ENCODE measurements at places on chromosomes 12 and 14.

- DNase-seq, result peak; percentile 90
These were observed 545.0 kb upstream of the FBXO33 start for GRCh38 chr14:39977198-39977597.

- DNase-seq, result peak; percentile 95
These were observed 28.9 kb upstream of the TMX1 start for GRCh38 chr14:51211149-51211548.

DNA sequence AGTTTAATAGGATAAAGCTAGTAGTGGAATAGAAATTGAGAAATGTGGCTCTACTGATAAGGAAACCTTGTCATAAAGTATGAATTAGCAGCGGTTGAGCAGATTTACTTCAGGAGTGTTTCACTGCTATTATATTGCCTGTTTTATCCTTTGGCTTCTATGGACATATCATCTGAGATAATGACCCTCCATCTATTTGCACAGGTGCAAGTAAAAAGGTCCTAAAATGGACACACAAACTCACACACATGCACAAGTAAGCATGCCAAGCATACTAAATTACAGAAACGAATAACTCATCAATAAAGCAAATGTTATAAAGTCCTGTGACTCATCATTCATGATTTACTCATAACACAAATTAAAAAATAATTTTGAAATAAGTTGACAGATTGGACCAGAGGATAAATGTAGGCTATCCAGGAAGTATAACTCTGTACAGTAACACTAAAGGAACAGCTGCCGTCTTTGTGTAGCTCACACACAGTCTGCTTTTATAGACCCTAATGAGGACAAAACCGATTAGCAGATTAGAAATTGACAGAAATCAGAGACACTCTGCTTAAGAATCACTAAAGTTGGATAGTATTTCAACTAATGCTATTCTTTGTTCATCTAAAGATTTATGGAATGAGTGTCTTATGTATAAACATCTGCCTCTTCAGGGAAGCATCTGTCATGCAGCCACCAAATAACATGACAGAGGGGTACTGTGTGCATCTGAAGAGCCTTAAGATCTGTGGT, 73.9 kb downstream of the SYT1 start:
- peak; percentile 96 for DNase-seq

GRCh38 chr12:47650469-47650868, 55.4 kb downstream of the RPAP3 start:
- DNase-seq, result peak; percentile 32

DNA sequence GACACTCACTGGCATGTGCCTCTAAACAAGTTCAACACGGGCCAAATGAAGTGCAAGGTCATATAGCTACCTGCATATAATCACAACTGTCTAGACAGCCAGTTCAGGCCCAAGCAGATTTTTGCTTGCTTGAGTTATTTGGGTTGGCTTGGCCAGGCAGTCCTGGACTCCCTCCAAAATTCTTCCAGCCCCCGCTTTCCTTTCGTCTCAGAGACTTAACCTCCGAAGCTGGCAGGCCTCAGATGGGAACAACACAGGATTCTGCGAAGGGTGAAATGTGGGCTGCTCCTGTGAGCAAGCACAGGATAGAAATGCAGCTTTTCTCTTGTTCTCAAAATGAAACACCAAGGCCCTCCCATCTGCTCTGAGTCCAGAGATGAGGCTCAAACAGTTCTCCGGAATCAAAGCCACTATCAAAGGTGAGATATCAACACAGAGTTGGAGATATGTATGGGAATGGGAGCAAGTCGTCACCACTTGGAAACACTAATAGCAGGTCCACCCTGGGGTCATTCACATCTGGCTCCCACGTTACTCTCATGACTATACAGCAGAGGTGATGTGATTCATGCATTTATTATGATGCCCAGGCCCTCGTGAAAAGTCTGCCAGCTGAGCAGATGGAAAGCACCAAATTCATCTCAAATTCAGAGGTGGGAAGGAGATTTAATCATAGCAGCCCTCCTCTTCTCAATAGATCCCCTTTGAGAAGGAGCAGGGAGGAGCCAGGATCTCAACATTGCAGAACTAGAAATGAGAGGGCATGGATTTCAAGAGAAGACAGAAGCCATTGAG, 389.8 kb downstream of the NUAK1 start:
- no peak for DNase-seq

- no peak for DNase-seq
These were observed 28.3 kb downstream of the TMPO start for GRCh38 chr12:98543701-98544100.

- peak; percentile 89 for DNase-seq
These were observed 4.4 kb upstream of the HOXC9 start for GRCh38 chr12:53995378-53996239.

DNA sequence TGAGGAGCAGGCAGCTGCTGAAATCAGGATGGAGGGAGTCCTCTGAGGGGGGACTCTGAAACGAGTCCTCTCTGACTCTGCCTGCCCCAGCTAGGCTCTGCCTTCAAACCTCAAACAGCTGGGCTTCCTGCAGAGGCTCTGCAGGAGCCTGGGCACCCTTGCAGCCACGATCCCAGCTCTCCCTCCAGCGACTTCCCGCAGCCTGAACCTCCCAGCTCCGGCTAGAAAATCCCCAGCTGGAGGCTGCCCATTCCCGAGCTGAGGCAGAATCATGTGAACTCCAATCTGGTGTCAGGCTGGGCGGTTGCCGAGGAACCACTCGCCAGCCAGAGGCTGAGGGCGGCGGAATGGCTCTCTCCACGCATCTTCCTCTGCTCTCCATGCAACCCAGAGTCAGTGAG, at the start of gene GPR68:
Gene GPR68 (minus strand): TSS at position 204 of the 401 bp plus-strand sequence. CDS start 9,654 bp downstream, outside the sequence.
- DNase-seq, result peak; percentile 84

GRCh38 chr12:93571925-93572711, at the start of gene SOCS2:
TSS of gene SOCS2 (plus strand) at chr12:93572675. CDS start at chr12:93572898, 223 bp downstream.
- peak; percentile 65 for DNase-seq

GRCh38 chr14:32473464-32473855, 144.4 kb downstream of the AKAP6 start:
- DNase-seq, result no peak

DNA sequence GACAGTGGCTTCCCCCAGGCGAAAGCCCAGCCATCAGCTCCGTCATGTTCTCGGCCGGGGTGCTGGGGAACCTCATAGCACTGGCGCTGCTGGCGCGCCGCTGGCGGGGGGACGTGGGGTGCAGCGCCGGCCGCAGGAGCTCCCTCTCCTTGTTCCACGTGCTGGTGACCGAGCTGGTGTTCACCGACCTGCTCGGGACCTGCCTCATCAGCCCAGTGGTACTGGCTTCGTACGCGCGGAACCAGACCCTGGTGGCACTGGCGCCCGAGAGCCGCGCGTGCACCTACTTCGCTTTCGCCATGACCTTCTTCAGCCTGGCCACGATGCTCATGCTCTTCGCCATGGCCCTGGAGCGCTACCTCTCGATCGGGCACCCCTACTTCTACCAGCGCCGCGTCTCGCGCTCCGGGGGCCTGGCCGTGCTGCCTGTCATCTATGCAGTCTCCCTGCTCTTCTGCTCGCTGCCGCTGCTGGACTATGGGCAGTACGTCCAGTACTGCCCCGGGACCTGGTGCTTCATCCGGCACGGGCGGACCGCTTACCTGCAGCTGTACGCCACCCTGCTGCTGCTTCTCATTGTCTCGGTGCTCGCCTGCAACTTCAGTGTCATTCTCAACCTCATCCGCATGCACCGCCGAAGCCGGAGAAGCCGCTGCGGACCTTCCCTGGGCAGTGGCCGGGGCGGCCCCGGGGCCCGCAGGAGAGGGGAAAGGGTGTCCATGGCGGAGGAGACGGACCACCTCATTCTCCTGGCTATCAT, 663 bp downstream of the PTGER2 start:
- peak; percentile 68 for DNase-seq

DNA sequence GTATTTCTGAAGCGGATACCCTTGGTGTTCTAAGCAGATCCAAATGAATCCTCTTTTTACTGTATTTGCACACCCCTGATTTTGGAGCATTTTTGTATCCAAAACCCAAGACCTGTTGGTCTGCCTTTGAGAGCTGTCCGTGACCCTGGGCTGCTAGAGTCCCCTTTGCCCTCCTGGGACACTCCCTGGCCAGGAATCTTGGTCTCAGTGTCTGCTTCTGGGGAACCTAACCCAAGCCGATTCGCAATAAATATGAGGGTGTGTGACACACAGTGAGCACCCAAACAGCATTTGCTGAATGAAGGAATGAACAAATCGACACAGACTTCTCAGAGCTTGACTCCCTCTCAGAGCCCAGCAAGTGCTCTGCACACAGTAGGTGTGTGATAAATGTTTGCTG, 92.9 kb downstream of the SCARB1 start:
- DNase-seq, result no peak

DNA sequence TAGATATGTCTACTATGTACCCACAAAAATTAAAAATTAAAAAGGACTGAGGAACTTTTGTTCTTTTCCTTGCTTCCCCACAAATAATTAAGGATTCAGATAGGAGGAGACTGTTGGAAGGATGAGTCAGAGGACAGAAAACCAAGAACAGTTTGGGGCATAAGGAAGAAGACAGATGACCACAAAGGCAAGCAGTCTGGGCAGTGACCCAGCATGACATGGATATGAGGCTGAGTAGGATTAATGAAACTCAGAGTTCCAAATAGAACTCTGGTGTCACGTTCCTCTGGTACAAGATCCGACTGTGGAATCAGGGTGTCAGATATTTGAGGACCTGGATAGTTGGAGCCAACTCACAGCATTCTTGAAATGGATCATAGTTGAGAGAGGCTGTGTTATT, 89.3 kb upstream of the SLC38A4 start:
- DNase-seq, result no peak

DNA sequence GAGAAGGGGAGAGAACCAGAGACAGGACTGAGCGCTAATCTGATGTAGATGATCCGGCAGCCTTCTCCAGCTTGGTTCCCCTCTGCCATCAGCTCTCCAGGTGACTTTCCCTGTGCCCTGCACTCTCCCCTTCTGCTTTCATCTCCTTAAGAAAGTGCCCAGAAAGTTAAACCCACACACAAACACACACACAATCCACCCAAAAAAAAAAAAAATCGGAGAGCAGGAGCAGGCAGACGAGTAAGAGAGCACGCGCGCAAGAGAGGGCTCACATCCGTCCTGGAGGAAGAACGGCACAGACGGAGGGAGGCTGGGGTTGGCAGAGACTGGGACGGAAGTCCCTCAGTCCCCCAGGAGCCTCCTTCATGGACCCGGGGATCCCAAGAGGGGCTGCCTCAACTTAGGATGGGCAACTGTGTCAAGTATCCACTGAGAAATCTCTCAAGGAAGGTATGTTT, 9.8 kb downstream of the CABP1 start:
- DNase-seq, result no peak

GRCh38 chr12:32025906-32026305, 66.7 kb downstream of the RESF1 start:
- DNase-seq, result no peak

DNA sequence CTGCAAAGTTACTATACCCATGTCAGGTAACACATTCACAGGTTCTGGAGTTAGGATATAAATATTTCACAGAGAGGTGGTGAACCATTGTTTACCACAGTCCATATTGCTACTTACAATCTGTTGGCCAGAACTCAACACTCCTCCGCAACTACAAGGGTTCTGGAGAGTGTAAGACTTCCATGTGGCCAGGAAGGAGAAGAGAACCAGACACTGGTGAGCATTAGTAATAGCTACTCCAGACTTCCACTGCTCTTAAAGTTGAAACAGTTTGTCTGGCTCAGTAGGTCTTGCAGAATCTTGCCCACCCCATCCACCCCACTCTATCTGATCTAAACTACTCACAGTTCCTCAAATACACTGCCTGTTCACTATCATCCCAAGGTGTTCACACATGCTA, 369.6 kb downstream of the DUSP6 start:
- no peak for DNase-seq

- DNase-seq, result no peak
These were observed 107.9 kb upstream of the BCL2L14 start for GRCh38 chr12:11962860-11963259.

DNA sequence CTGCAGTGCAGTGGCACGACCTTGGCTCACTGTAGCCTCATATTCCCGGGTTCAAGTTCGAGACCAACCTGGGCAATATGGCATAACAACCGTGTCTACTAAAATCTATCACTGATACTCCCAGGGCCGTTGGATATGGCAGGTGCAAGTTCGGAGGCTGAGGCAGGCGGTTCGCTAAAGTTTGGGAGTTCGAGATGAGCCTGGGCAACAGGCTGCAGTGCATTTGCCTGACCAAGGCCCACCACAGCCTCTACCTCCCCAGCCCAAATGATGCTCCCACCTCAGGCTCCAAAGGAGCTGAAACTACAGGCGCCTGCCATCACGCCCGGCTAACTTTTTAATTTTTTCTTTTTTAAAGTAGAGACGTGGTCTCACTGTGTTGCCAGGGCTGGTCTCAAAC, 177.1 kb upstream of the ALG10B start:
- no peak for DNase-seq

DNA sequence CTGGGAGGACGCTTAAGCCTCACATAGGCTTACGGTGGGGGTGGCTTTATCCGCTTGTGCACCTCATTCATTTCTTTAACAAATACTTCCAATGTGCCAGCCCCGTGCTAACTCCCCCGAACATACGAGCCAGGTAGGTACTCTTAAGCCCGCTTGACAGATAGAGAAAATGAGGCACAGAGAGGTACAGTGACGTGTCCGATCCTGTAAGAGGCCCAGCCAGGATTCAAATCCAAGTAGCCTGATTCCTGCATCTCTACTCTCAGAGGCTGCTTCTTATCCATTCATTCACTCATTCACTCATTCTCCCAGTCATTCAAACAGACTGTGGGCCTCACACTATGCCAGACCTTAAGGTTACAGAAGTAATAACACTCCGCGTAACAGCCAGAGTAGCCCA, 477 bp downstream of the OAS3 start:
- DNase-seq, result peak; percentile 47

DNA sequence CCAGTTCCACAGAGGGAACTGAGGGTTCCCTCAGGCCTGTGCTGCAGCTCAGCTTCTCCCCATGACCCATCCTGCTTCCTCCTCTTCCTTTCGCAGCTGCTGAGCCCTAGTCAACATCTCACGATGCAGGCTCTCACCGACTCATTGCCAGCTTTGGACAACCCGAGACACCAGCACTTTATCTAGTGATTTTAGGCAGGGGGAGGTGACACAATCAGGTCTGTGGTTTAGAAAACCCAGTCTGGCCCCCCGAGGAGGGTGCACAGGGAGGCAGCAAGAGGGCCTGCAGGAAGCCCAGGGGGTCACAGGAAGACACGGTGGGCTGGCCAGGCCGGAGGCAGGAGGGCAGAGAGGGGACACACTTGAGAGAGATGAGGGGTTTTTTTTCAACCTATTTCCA, 35.4 kb downstream of the DIO3 start:
- no peak for DNase-seq

DNA sequence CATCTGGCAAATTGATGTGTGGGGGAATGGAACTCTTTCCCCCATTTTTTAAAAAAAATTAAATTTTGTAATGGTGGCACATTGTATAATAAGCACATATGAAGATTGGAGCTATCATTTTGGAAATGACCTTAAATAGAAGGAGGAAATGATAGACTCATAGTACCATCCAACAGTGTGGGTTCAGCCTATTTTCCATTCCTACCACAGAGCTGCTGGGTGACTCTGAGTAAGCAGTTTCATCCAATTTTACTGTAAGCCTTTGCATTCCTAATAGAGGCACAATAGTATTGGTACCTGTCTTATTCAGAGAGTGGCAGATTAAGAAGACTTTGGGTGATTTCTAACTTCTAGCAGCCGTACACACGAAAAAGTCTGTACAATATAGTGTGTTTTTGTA, 304.5 kb downstream of the RAD51B start:
- no peak for DNase-seq

Measured in NCI-H69 (cell line).